ENCODE measurements at places on chromosomes 3 and 15.

DNA sequence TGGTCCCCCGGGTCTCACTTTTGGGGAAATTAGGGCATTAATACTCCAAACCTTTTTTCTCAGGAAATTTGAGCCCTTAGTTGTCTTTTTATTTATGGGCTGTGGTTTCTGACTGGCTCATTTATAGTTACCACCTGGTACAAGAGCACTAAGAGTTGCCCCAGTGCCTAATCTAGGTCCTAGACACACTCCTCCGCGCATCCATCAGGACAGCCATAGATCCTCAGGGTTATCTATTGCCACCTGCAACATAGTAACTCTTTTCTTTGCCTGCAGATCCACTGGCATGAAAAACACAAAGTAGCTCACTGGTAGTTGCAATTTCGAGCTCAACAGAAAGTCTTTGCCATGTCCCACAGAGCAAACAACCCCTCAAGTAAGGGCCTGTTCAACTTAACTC is 576.4 kb upstream of the ROBO2 start:
- DNase-seq: no peak

GRCh38 chr15:35186346-35186745 is 101.3 kb upstream of the NANOGP8 start:
- no peak for DNase-seq

DNA sequence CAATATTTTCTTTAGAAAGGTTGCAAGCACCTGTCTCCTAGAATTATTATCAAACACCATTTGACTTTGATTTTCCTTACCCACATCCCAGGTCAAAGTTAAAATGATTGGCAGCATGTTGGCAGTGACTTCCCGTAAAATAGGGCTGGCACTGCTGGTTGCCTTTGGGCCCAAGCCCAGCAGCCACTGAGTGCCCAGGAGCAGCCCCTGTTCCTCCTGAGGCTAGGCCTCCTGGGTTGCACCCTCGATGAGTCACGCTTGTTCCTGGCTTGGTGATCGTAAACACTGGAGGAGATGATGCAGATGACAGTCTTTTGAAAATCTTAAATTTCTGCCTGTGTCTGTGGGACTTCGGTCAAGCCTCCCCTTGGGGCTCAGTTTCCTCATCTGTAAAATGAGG is 290.0 kb downstream of the TLE3 start:
- DNase-seq: no peak

- DNase-seq: no peak
These were observed 67.5 kb downstream of the TIPARP start for GRCh38 chr3:156741935-156742334.

DNA sequence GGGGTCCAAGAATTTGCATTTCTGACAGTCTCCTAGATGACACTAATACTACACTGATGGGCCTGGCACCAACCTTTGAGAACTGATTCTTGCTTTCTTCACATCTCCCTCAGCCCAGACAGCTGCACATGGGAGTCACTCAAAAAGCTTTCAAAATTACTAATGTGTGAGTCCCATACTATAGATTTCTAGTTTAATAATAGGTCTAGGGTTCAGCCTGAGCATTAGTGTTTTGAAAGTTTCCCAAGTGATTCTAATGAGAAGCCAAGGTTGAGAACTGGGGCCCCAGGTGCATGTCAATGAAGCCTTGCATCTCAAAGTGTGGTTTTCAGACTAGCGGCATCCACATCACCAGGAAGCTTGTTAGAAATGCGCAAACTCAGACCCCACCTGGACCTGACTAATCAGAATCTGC is 159.9 kb upstream of the CMC1 start:
- no peak for DNase-seq

DNA sequence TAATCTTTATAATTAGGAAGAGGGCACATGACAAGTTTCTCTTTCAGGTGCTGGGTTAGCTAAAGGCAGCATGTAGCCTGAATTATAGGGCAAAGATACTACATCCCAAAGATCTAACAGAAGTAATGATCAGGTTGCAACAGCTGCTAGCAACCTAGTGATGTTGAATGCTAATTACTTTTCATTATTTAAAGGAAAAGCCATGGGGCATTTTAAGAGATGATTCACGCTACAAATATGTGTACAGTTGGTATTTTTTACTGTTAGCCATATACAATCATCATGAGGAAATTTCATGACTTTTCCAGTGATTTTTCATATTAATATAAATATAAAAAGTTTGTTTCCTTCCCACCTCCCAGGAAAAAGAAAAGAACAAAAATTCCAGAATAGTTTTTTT is 43.0 kb downstream of the NEK10 start:
- DNase-seq: no peak

- DNase-seq: no peak
These were observed 23.8 kb downstream of the MEIS2 start for GRCh38 chr15:37076543-37076942.

DNA sequence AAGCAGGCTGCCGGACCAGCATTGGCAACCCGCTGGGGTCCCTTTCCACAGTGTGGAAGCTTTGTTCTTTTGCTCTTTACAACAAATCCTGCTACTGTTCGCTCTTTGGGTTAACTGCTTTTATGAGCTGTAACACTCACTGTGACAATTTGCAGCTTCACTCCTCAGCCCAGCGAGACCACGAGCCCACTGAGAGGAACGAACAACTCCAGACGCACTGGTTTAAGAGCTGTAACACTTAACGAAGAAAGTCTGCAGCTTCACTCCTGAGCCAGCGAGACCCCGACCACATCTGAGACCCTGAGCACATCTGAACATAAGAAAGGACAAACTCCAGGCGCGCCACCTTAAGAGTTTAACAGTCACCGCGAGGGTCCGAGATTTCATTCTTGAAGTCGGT is 10.7 kb upstream of the CCR4 start:
- DNase-seq: no peak

GRCh38 chr3:63167113-63167512 is 111.0 kb upstream of the SYNPR start:
- DNase-seq: no peak

GRCh38 chr3:89740881-89741177 is 633.4 kb downstream of the EPHA3 start:
- DNase-seq: no peak
